ENCODE measurements at places on chromosomes 1 and 21.

DNA sequence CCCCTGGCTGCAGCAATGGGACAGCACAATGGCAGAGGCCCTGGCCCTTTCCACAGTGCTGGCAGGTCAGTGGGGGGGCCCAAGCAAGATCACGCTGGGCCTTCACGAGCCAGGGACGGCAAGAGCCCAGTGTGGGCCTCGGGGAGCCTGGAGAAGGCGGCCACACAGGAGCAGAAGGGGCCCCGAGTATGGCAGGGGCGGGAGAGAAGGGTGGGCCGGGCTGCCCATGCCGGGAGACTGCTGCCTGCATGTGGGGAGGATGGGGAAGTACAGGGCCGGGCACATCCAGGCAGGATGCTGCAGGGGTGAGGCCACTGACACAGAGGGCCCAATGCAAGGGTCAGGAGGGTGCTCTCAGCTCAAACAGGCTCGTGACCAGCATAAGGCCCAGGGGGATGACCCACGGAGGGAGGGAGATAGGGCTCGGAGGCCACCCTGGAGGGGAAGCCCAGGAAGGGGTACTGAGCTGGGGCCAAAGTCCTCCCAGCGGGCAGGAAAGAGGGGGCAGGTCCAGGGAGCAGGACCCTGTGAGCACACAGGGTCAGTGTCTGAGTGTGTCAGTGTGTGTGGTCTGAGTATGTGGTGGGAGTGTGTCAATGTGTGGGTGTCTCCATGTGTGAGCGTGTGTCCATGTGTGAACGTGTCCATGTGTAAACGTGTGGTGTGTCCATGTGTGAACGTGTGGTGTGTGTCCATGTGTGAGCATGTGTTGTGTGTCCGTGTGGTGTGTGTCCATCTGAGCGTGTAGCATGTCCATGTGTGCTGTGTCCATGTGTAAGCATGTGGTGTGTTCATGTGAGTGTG lies 13.1 kb downstream of the SLC19A1 start:
- no peak for DNase-seq

GRCh38 chr1:10941891-10942541 lies 70.4 kb upstream of the TARDBP start:
- no peak for DNase-seq

- DNase-seq, result no peak
These were observed 9.8 kb downstream of the TRAPPC3 start for GRCh38 chr1:36139521-36139920.

DNA sequence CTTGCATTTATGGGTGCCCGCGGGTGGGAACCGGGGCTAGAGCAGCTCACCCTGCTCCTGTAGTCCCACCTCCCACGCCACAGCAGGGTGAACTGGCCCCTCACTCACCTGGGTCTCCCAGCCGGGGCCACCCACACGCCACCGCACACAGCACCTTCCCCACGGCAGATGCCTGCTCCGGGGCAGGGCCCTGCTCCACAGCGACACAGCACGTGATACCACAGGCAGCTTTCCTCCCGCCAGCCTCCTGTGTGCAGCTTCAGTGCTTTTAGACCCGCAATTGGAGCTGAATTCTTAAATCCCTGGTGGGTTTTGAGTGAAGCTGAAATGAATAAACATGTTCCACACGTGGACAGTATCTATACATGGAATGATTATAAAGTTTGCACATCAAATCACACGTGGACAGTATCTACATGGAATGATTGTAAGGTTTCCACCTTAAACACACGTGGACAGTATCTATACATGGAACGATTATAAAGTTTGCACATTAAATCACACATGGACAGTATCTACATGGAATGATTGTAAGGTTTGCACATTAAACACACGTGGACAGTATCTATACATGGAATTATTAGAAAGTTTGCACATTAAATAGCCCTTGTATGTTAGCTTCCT lies 93.1 kb upstream of the COL6A1 start:
- no peak for DNase-seq

DNA sequence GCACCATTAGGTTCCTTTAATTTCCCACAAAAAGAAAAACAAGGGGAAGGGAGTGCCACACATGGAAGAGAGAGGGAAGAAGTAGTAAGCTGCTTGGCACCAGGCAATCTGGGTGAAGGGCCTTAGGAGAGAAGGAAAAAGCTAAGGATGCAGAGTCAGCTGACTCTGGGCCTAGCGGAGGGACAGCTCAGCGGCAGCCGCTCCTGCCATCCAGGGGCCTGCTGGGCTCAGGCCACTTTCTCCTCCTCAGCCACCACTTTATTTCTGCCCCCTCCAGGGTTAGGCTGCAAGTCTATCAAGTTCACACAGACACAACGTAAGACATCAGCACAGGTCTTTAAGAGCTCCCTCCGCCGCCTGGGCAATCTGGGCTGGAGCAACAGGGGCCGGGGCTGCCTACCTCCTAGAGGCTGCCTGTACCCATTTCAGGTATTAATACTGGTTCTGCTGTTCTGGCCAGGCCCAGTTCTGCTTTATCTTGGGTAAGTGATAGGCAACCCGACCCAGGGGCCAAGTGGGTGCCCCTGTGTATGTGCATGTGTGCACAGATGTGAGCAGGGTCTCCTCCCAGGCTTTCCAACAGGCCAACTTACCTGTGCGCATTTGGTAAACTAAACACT lies 53.6 kb downstream of the SLC45A1 start:
- no peak for DNase-seq

DNA sequence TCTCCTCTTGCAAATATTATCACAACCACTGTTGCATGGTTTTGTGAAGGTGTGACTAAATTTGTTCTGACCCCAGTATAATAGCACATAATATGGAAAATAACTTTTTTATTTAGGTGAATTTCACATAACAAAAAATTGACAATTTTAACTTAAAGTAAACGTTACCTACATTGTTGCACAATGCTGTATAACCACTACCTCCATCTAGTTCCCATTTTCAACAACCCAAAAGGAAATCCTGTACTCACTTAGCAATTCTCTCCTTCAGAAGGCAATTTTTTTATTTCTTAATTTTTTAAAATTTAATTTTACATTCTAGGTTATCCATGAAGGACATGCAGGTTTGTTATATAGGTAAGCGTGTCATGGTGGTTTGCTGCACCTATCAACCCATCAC lies 95.2 kb downstream of the KCNJ6 start:
- no peak for DNase-seq

DNA sequence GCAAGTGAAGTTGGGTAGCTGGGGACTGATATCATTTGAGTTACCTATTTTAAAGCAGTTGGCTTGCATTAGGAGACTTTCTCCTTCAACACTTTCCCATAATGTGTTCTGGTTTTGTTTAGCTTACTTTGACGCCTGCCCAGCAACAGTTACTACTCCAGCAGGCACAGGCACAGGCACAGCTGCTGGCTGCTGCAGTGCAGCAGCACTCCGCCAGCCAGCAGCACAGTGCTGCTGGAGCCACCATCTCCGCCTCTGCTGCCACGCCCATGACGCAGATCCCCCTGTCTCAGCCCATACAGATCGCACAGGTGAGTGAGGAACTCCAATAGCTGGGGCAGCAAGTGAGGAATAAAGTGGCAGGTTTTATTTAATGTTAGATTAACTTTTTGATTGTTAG lies 144.3 kb downstream of the CD247 start:
- no peak for DNase-seq

DNA sequence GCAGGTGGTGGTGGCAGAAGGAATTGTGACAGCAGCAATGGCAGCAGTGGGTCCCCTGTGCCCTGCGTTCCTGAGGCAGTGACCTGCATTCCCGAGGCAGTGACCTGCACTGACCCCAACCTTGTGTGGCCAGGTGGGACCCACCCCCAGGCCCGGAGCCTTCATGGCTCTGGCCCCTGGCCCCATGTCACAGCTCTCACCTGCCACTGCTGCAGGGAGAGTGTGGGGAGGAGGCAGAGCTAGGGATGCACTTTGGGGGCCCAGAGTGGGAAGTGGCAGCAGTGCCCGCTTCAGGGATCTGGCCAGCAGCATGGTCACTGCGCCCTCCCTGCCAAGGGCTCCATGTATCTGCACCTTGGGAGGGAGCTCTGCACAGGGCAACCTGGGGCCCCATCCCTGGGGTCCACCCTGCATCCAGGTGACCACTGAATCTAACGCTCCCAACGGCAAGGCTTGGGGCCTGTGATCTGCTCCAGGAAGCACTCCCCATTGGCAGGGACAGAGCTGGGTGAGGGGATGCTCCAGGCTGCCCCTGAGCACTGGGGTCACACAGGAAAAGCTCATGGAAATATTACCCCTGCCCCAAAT lies 618.6 kb downstream of the RWDD3 start:
- DNase-seq, result no peak

GRCh38 chr1:91024481-91025119 lies 2.8 kb upstream of the ZNF644 start:
- no peak for DNase-seq

GRCh38 chr1:197268012-197268411 lies at the start of gene CRB1:
CRB1 (plus strand) TSS chr1:197268252; CDS start chr1:197268413, 161 bp downstream.
- DNase-seq, result no peak

- no peak for DNase-seq
These were observed 35.9 kb downstream of the HEATR1 start for GRCh38 chr1:236568285-236568894.

- DNase-seq, result no peak
These were observed 321.5 kb downstream of the NPHP4 start for GRCh38 chr1:5670590-5671350.

DNA sequence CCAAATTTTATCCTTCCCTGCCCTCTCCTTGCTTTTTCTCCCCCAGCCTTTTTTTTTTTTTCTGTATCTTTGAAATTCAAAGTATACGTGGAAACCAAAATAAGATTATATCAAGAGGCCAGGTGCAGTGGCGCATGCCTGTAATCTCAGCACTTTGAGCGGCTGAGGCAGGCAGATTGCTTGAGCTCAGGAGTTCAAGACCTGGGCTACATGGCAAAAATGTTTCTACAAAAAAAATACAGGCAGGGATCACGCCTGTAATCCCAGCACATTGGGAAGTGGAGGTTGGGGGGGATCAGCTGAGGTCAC lies 6.6 kb upstream of the PRCC start:
- no peak for DNase-seq

GRCh38 chr1:78779831-78780230 lies 130.2 kb downstream of the IFI44 start:
- DNase-seq, result no peak

- DNase-seq, result no peak
These were observed 410.6 kb upstream of the NR5A2 start for GRCh38 chr1:199616947-199617346.

Data from thoracic aorta (tissue), 2 donors.